ENCODE measurements at places on chromosomes 4 and X. TPM values are rescaled to one million over a fixed set of nuclear protein-coding genes. Genes with fewer than 3 reads are reported as not detected.

TFE3 gene
- polyA plus RNA-seq = 26.1 TPM

BCORL1 gene
- 16.0 TPM for polyA plus RNA-seq

MGAT4D gene
- not detected for polyA plus RNA-seq

AMER1 gene
- polyA plus RNA-seq = 9.0 TPM

SCOC gene
- polyA plus RNA-seq = 127 TPM

GAB1 gene
- 48.2 TPM for polyA plus RNA-seq

UBA1 gene
- polyA plus RNA-seq = 250 TPM

COL4A6 gene
- polyA plus RNA-seq = 14.1 TPM

MAGEA10 gene
- polyA plus RNA-seq = not detected

SEL1L3 gene
- 20.8 TPM for polyA plus RNA-seq

GAGE12F gene
- polyA plus RNA-seq = not detected

GSPT2 gene
- polyA plus RNA-seq = 21.1 TPM

EPHA5 gene
- 0.40 TPM for polyA plus RNA-seq

PABPC1L2A gene
- polyA plus RNA-seq = not detected

CDX4 gene
- not detected for polyA plus RNA-seq
